NCI-H1694 (cell line): ENCODE measurements at places on chromosomes 3 and 15.

DNA sequence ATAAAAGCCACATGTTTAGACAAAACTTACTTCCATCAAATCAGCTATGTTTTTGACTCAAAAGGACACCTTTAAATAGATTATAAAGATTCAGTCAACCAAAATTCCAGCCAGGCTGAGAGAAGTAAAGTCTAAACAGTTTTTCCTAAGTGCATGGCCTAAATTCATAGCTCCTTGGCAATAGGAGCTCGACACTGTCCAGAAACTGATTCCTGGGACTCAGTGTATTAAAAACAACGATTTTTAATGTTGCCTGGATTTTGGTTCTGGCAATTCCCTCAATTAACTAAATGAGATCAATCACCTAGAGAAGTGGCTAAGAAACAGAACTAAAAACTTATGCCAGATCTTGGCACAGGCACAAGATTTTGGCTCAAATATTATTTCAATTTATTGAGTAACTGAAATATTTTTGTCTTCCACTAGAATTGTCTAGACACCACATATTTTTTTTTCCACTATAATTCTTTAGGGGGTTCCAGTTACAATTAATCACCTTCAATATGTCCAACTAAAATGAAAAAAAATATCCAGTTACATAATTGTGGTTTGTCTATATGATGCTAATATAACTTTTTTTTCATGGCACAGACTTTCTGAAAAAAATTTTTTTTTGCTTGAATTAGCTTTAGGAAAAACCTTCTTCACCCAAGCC, 135.9 kb downstream of the TFDP2 start:
- no peak for DNase-seq

- DNase-seq, result no peak
These were observed 39.0 kb downstream of the CD86 start for GRCh38 chr3:122094125-122094524.

DNA sequence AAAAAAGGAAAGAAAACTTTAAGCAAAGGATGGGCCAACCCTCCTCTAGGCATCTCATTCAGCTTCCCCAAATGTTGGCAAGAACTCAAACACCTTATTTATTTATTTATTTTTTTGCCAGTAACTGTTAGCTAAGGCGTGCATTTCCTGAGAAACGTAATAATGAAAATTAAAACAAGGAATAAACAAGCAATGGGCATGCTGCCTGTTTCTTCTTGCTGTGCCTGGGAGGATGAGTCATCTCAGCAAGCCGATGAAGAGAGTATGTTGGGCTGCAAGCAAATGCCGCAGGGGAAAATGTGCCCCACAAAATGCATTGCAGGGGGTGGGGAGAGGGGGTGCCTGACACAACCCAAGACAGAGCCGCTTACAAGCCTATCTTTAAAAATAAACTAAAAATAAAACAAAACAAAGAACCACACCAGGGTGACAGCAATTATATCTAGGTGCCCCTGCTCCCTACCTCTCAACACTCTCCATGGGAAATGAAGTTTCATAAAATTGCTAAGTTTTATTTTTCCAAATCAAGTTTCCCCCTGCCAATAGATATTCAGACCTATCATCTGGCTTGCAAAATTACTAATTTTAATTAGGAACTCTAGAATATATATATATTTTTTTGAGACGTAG, 40.3 kb downstream of the EIF4E3 start:
- DNase-seq, result no peak

DNA sequence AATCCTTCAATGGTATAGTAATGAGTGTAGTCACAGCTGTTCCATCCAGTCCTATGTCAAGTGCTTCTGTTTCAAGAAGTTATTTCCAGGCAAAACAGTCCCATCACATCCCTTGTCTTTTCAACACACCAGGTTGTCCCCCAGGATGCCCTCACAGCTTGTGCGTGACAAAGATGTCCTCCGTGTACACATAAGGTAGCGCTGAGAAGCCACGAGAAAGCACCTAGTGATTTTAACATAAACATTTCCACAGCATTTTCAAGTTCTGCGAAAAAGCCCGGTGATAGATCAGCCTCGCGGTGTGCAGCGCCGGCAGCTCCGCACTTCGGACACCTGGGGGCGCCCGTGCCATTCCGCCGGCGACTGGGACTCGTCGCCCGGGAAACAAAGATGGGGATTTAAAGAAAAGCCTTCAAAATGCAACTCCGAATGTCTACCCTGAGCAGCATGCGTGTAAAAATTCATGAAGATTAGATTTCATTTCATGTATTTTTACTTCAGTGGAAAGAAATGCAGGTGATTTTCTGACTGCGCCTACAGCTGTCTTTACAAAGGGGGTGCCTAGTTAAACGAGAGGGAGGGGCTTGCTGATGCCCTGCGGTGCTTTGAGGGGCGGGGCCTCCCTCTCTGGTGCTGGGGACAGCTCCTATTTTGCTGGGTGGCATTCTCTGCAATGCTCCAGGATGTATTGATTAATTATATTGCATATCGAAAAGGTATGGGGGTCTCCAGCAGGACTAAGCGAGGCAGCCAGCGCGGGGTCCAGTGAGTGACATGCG, 49.9 kb downstream of the KY start:
- peak; percentile 39 for DNase-seq

DNA sequence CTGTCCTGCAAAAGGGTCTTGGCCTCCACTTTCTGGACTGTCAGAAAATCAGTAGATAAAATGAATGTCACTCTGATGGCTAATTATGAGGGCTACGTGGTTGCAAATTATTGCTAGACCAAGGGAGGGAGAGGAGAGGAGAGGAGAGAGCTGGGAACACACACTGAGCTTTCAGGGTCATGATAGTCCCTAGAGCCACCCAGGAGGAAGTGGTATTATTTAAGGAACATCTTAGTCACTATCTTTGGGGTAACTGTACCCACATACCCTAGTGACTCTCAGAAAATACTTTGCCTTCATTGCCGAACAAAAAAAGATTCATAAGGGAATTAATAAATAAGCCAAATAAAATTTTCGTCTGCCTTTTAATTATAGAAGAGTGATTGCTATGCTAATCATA, 642.3 kb upstream of the CFAP20DC start:
- no peak for DNase-seq

- DNase-seq, result no peak
These were observed 57.9 kb upstream of the SEC22A start for GRCh38 chr3:123143669-123144411.

DNA sequence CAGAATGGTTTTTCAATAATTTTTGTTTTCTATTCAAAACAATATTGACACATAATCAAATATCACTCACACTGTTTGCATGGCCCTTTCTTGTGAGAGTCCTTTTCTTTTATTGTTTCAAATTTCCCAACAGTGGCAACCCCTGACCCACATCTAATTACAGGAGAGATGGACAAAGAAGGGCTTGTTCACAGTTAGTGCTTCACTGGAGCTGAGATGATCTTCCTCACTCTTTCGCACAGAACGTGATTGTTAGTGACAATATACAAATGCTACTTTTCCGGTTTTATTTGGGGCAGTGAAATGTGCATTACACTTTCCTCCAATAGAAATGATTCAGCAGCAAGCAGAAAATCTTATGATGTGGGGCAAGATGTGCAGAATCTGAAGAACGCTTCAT, 38.6 kb upstream of the TTC14 start:
- DNase-seq, result no peak

- DNase-seq, result no peak
These were observed 56.6 kb downstream of the CEP63 start for GRCh38 chr3:134542287-134542958.

DNA sequence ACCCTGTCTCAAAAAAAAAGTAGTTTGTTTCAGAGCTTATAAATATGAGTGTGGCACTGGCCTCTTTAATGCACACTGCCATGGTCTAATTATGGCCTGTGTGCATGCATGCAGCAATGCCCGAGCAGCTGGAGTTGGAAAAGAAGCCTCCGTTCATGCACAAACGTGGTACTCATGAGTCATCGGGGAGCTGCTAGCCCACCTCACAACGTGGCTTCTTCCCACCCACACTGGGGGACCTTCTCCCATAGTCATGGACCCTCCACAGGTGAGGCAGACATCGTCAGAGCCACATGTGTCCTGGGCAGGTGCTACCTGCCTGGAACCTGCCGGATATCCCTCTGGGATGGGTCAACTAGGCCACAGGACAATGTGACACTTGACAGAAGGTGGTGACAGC, 66.7 kb downstream of the ATP10A start:
- DNase-seq, result no peak

- no peak for DNase-seq
These were observed 12.3 kb upstream of the PDZRN3 start for GRCh38 chr3:73637042-73637441.
